A549 treated with Mapracorat at 1 μM for 4 hours (cell line): ENCODE measurements at places on chromosomes 3 and 15. TPM values are rescaled to one million over a fixed set of nuclear protein-coding genes. Genes with fewer than 3 reads are reported as not detected.

Gene CFAP20DC
- 1.6 to 2.5 TPM (median 2.1 TPM) in 5 replicates for total RNA-seq

Gene PCOLCE2
- total RNA-seq: 24.9 to 36.3 TPM (median 30.3 TPM) in 5 replicates

Gene NOX5
- total RNA-seq: 0.21 to 0.43 TPM (median 0.30 TPM) in 5 replicates

Gene NR1I2
- not detected in 5 replicates for total RNA-seq

Gene SPINK8
- total RNA-seq: not detected in 5 replicates

Gene IL17RE
- 1.2 to 1.7 TPM (median 1.4 TPM) in 5 replicates for total RNA-seq

Gene PLA2G4F
- not detected in 5 replicates for total RNA-seq

Gene MAP1A
- total RNA-seq: 0.57 to 0.66 TPM (median 0.64 TPM) in 5 replicates

Gene HRH1
- total RNA-seq: 5.7 to 8.7 TPM (median 7.3 TPM) in 5 replicates

Gene CCDC174
- 12.5 to 15.8 TPM (median 15.3 TPM) in 5 replicates for total RNA-seq

Gene SLC51A
- not detected in 5 replicates for total RNA-seq

Gene INSYN1
- 0.95 to 3.1 TPM (median 1.4 TPM) in 5 replicates for total RNA-seq

Gene MASP1
- total RNA-seq: not detected in 5 replicates

Gene EBLN2
- total RNA-seq: 0.32 to 0.65 TPM (median 0.49 TPM) in 4 of 5 replicates, not detected in the other

Gene GPR62
- not detected in 5 replicates for total RNA-seq

Gene ATP8B4
- total RNA-seq: 0.57 to 1.7 TPM (median 0.90 TPM) in 5 replicates

Gene NRG4
- total RNA-seq: 0.44 to 1.3 TPM (median 0.73 TPM) in 5 replicates

Gene IQSEC1
- 12.5 to 20.2 TPM (median 17.9 TPM) in 5 replicates for total RNA-seq

Gene ACTC1
- 0.17 to 0.50 TPM (median 0.20 TPM) in 5 replicates for total RNA-seq

Gene KLF15
- 0.42 to 0.56 TPM (median 0.43 TPM) in 5 replicates for total RNA-seq

Gene SENP8
- 1.7 to 2.0 TPM (median 1.8 TPM) in 5 replicates for total RNA-seq

Gene IQCH
- total RNA-seq: 0.74 to 2.0 TPM (median 1.8 TPM) in 5 replicates

Gene RBP2
- total RNA-seq: not detected in 5 replicates

Gene PRSS50
- total RNA-seq: not detected in 5 replicates

Gene LDHAL6B
- total RNA-seq: not detected in 5 replicates

Gene BTLA
- not detected in 5 replicates for total RNA-seq

Gene GOLGA8G
- total RNA-seq: not detected in 5 replicates

Gene THRB
- 0.97 to 1.7 TPM (median 1.0 TPM) in 5 replicates for total RNA-seq

Gene NR2E3
- total RNA-seq: 0.08 to 0.31 TPM (median 0.25 TPM) in 5 replicates

Gene MYO1E
- 178 to 320 TPM (median 311 TPM) in 5 replicates for total RNA-seq

Gene CXCR6
- not detected in 5 replicates for total RNA-seq

Gene XYLB
- total RNA-seq: 2.5 to 4.3 TPM (median 4.0 TPM) in 5 replicates

Gene MEX3B
- 3.5 to 5.7 TPM (median 4.9 TPM) in 5 replicates for total RNA-seq

Gene PARP15
- total RNA-seq: not detected in 5 replicates

Gene LRRN1
- not detected in 5 replicates for total RNA-seq

Gene TMCO5A
- not detected in 5 replicates for total RNA-seq

Gene CADM2
- total RNA-seq: 0.11 to 0.57 TPM (median 0.28 TPM) in 5 replicates

Gene WNT7A
- total RNA-seq: 0.04 to 0.20 TPM (median 0.10 TPM) in 5 replicates

Gene GRAMD1C
- total RNA-seq: 0.34 to 0.63 TPM (median 0.41 TPM) in 5 replicates

Gene FBXL2
- total RNA-seq: 5.5 to 8.3 TPM (median 7.5 TPM) in 5 replicates
